ENCODE measurements at places on chromosomes 2 and 18.

DNA sequence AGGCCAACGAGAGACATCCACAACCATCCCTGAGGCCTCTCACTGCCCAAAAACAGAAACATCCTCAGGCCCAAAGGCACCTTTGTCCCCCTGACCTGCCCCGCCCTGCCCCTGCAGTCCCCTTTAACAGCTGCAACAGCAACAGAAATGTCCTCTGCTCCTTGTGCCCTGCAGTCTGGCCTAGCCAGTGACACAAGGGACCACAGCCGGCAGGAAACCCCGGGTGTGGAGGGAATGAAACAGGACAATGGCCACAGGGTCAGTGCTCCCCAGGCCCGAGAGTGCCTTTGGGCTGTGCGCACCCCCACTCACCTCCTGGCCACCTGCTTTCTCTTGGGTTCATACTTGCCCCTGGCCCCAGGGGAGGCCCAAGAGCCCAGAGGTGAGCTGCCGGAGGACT is 35.6 kb downstream of the SNED1 start:
- no peak for DNase-seq

- no peak for DNase-seq
Observed at GRCh38 chr18:70036771-70037347, 89.2 kb upstream of the CD226 start.

DNA sequence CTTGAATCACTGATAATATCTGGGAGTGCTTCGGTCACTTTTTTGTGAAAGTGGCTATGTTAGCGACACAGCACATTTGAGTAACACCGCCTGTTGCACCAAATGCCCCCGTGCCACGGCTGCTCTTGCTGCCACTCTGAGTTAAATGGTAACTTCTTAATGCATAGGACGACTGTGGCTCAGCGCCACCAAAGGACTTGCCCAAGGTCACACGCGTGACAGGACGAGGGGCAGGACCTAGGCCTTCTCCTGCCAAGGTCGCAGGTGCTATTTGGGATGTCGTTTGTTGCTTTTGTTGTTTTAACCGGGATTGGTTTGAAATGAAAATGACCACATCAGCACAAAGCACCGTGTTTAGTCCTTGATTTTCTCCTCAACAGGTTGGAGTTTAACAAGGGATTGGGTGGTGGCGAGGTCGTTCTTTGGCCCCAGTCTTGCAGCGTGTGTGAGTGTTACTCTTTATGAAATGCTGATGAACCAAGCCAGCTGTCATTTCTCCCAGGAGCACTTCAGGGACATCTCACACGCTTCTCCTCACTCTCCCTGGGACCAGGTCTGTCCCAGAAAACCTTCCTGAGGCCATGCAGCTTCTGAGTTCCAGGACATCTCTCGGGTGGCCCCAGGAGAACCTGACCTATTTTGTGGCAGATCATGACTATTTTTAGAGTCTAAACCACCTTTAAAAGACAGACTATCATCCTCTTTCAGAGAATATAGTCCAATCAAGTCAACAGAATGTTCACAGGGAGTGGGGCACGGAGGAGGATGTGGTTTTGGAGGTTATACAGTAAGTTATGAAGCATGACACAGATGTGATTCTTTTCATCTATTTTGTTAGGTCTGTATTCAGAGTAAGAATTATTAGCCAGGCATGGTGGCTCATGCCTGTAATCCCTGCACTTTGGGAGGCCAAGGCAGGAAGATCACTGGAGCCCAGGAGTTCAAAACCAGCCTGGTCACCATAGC is 49.9 kb downstream of the MTCL1 start:
- DNase-seq = no peak

DNA sequence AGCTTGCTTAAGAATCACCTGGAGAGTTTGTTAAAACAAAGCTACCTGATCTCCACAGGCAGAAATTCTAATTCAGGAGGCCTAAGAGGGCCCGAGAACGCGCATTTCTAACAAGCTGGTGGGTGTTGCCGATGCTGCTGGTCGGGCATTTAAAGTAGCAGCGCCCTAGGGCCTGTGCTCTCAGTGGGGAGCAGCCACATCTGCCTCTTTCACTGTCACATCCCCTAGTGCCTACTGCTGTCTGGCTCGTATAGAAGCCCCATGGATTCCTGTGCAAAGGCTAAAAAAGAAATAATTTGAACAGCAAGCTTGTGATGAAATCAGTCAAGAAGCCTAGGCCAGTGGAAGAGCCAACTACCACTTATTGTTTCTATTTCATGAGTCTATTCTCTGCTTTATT is 126.7 kb upstream of the SMIM21 start:
- no peak for DNase-seq

DNA sequence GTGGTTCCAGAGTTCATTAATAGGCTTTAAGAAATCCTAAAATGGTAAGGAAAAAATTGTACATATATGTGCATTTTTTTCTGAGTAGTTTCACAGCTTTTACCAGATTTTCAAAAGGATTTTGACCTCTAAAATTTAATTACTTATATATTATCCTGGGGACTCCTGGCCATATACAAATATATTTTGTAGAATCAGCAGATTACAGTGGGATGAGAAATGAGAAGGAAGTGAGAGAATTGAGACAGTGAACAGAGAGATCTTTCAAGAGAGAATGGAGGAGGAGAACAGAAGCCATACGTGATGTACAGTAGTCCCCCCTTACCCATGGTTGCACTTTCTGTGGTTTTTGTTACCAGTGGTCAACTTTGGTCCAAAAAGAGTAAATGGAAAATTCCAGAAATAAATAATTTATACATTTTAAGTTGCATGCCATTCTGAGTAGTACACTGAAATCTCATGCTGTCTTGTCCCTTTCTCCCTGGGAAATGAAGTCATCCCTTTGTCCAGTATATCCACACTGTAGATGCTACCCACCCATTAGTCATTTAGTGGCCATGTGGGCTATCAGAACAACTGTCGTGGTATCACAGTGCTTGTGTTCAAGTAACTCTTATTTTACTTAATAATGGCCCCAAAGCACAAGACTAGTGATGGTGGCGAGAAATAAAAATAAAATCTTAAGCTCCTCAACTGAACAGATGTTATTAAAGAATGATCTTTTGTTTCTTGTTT is 130.4 kb upstream of the MYO3B start:
- no peak for DNase-seq

DNA sequence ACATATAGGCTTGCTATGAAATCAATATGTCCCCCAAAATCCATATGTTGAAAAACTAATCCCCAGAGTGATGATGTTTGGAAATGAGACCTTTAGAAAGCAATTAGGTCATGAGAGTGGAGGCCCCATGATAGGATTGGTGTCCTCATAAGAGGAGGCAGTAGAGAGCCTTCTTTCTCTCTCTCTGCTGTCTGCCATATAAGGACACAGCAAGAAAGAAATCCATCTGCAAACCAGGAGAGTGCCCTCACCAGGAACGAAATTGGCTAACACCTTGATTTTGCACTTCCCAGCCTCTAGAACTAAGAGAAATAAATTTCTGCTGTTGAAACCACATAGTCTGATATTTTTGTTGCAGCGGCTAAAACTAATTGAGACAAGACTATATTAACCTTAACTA is 89.5 kb downstream of the NBAS start:
- DNase-seq = no peak

- no peak for DNase-seq
Observed at GRCh38 chr2:31666878-31667277, 86.1 kb upstream of the SRD5A2 start.

DNA sequence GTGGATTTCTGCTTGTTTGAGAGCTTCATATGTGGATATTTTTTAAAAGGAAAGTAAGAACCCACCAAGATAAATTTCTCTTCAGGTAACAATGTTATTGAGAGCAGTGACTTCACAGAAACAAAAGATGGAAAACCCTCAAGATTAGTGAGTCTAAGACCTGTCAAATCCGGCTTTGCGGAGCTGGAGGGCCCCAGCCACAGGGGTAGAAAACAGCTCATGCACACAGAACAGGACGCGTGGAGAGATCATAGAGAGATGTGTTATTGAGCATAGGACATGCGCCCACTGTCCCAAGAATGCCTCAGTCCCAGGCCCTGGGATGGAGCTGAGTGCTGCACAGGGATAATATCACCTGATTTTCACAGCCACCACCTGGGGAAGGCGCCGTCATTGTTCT is 21.3 kb downstream of the EDAR start:
- DNase-seq = no peak

DNA sequence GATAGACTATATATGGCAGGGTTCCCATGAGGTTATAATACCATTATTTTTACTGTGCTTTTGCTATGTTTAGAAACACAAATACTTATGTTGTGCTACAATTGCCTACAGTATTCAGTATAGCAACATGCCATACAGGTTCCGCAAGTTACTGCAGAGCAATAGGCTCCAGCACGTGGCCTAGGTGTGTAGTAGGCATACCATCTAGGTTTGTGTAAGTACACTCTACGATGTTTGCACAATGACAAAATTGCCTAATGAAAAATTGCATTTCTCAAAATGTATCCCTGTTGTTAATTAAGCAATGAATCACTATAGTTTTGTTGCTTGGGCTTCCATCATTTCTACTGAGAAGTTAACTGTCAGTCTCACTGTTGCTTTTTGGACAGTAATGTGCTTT is 9.8 kb downstream of the CD302 start:
- DNase-seq = no peak

DNA sequence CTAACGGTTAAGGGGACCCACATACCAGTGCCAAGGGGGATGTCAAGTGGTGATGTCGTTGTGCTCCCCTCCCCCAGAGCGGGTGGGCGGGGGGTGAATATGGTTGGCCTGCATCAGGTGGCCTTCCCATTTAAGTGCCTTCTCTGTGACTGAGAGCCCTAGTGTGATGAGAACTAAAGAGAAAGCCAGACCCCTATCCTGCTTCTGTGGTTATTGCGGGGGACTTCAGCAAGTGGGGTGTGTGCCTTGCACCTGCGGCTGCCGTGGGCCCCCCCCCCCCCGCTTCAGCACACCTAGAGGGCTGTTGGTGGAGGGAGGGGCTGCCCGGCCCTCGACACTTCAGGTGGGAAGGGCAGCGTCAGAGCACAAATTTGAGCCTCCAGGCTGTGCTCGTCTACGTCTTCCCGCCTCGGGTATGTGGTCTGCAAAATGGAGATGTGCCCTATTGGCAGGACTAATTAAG is 6.1 kb downstream of the CTDSP1 start:
- DNase-seq = no peak

GRCh38 chr2:65495251-65495877 is 63.0 kb upstream of the SPRED2 start:
- no peak for DNase-seq

GRCh38 chr2:10017313-10017941 is 25.9 kb upstream of the KLF11 start:
- DNase-seq = no peak

DNA sequence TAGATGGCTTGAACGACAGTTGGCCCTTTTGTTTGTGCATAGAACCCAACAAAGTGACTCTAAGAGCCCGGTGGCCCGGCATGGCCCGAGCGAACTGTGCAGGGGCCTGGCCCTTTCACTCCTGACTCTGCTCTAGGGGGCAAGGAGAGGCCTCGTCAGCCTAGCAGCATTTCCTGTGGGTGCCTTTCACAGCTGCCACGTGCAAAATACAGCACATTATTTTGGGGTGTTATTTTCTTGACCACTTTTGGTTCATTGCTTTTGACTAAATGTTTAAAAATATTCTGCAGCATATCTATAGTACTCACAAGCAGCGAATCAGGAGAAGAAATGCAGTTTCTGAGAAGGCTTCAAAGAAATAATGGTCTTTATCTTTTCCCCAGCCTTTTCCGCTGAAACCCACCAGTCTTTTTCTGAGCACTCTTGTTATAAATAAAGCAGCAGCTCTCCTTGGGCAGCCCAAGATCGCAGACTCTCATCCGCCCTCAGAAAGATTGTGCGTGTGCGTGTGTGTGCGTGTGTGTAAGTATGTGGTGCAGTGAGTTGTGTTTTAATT is 31.3 kb downstream of the DGKD start:
- DNase-seq = no peak

DNA sequence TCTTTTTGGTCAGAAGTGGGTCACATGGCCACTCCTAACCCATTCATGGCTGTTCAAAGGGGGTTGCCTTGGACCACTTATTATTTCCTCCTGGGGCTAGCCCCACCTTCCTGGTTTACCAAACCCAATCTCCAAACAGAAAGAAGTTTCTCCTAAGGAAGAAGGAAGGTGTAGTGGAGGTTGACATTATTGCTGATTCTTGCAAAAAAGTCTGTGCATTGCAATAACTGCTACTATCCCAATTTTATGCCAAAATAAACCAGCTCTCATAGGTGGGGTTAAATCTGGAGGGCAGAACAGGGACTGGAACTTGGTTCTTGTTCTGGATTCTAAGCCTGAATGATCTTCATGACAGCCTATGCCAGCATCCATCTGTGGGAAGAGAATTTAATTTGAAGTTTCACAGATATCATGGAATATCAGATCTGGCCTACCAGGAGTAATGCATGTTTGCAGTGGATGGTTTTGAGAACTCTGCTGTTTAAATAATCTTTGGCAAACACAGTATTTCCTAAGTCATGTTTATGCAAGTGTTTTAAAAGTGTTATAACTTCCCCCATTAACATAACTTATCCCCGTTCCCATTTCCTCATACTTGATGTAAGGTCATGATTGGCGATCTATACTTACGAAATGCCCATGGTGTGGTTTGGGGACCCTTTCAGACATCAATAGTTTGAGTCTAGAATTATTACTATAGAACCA is 11.9 kb downstream of the ANXA4 start:
- DNase-seq = no peak

DNA sequence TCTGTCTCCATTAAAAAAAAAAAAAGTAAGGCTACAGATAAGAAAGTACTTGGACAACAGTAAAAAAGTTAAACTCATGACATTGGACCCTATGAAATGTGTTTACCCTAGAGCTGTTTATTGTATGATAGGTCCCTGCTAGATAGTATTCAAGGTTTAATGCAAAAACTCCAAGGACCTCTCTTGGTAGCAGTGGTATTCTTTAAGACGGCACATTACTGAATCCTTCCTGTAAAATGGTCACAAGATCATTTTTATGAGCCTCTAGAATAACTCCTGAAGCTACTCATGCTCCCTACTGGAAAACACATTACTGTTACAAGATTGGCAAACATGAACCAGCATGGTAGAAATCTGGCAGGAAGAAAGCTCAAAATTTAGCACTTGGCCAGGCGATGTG is 38.8 kb downstream of the GALM start:
- DNase-seq = no peak

- no peak for DNase-seq
Observed at GRCh38 chr2:171531291-171531690, 9.0 kb downstream of the CYBRD1 start.

All from NCI-H1092 treated with DMSO at 0.1 percent for 48 hours (cell line).